ENCODE measurements at places on chromosomes 3 and 15.

DNA sequence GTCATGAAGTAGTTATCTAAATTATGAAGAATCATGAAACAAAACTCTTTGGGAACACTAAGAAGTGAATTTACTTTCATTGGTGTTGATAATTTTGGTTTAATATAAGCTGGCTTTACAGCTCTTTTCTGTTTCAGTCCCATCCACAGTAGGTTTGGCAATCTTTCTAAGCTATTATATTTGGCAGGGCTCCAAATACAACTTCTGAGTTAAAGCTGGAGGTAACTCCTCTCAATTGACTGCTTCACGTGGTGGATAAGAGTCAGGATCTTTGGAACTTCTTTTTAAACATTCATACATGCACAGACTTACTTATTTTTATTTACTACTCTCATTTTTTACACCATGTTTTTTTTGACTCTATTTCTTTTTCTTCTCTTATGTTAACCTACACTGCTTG is 106.5 kb upstream of the EPHA3 start:
- DNase-seq = no peak

- DNase-seq = no peak
These were observed 124.4 kb upstream of the LIPC start for GRCh38 chr15:58307313-58307961.

GRCh38 chr3:3101660-3102458 is 8.3 kb downstream of the IL5RA start:
- DNase-seq = no peak

DNA sequence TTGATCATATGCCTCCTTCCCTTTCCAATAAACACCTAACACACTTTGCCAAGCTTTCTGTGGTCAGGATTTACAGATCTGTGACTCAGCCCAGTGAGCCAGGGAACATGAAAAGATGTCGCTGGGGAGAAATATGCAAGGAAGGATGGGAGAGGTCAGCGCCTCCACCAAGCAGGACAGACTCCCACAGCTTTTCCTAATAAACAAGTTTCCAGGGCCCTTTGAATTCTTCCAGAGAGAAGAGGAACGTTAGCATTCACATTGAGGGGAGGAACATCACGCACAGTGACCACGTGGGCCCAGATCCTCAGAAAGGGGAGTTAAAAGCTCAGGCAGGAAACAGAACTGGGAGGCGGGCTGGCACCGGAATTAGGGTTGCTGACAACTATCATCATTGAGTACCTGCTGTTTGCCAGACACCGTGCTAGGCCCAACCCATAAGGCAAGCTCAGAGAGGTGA is 33.3 kb upstream of the MRPS22 start:
- DNase-seq = no peak

GRCh38 chr15:68298882-68299381 is 21.4 kb downstream of the FEM1B start:
- DNase-seq = no peak

- DNase-seq = no peak
These were observed 58.1 kb upstream of the EIF5A2 start for GRCh38 chr3:170966495-170966894.

DNA sequence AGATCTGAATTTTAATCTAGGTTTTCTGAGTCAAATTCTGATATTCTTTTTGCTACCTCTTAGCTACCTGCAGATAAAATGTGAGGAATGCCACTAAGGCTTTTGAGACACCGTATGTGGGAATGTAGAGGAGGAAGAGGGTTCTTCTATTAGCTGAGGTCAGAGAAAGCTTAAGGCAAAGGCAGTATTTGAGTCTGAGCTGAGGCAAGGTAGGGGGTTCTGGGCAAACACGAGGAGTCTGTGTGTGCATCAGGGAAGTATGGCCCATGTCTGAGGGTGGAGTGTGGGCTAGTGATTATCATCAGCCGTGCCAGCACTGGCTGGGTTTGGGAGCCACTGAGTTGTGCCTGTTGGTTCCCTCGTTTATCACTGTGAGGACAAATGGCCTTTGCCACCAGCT is 181.1 kb downstream of the SOX2 start:
- no peak for DNase-seq

DNA sequence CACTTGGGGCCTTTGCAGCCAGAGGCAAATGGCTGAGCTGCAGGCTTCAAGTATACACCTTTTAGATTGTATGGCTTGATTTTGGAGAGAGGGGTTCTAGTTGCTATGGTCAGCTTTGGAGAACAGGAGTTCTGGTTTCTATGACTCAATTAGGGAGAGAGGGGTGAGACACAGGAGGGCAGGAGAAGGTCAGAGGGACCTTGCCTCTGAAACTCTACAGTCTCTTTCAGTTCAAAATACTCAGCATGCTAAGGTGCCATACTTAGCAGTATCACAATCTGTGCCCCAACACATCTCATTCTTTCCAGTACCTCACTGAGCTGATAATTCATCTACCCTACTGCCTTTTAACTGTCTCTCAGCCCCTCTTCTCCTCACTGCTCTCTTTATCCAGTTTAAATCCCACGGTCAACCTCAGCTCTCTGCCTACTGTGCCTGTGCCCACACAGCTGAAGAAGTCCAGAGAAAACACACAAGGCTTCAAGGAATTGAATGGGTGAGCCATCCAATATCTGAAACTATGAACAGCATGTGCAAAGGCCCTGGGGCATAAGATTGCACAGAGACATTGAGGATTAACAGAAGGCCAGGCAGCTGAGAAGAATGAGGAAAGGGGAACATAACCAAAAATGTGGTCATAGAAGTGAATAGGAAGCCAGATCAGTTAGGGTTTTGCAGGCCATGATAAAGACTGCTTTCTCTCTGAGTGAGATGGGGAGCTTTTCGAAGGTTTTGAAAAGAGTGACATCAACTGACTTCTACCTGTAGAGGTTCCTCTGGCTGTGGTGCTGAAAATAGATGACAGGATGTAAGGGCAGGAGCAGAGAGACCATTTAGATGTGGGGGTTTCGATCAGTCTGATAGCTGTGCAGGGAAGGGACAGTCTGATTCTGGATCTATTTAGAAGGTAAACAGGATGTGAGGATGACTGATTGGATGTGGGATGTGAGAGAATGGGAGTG is 54.5 kb upstream of the C3orf80 start:
- no peak for DNase-seq

DNA sequence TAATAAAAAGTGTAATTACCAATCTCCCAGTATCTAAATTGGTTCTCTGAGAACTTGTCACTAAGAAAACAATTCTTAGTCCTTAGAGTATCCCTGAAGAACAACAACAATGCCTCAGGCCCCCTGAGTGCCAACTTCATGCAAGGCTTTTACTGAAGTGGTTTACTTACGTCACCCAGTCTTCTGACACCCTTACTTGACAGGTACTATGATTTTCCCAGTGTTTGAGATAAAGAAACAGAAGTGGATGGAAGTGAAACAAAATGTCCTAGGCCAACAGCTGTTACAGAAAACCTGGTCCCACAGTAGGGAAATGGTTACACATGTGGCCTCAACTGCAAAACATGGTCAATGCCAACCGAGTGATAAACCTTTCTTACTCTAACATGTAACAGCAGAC is 331.1 kb downstream of the FOXP1 start:
- no peak for DNase-seq

- DNase-seq = no peak
These were observed 123.0 kb downstream of the SHQ1 start for GRCh38 chr3:72725229-72725628.

DNA sequence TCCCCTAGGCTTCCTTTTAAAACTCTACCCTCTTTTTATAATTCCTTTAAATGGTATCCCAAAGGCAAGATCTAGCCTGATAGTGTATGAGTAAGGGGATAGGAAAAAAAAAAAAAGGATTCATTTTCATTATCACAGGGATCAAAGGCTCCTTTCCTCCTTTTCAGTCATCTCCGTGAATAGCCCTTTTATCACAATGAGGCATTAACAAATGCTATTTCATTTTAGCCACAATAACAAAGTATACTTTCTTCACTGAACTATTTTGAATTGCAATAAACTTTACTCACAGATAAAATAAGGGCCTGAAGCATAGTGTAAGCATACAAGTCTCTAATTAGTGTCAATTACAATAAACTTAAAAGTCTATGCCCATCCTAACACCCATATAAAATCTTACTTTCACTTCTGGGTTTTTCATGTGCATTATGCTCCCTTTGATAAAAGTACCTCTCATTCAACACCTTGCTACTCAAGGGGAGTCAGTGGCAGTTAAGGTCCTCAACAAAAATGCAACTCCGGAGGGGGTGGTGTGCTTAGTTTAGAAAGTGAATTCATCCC is 8.6 kb downstream of the HIGD1A start:
- no peak for DNase-seq

- no peak for DNase-seq
These were observed 53.0 kb upstream of the CORO2B start for GRCh38 chr15:68525815-68526214.

- DNase-seq = no peak
These were observed 61.4 kb downstream of the COL8A1 start for GRCh38 chr3:99699841-99700240.

- peak; percentile 33 for DNase-seq
These were observed 7.7 kb downstream of the TNK2 start for GRCh38 chr3:195900436-195901355.

Data from stimulated activated CD4-positive, alpha-beta T cell treated with anti-CD3 and anti-CD28 coated beads, TNF-alpha, amount 100 ng/mL, for 48 hours (primary cell).